Right renal cortex interstitium (tissue), 3 donors: ENCODE measurements at places on chromosomes 11 and 22.

DNA sequence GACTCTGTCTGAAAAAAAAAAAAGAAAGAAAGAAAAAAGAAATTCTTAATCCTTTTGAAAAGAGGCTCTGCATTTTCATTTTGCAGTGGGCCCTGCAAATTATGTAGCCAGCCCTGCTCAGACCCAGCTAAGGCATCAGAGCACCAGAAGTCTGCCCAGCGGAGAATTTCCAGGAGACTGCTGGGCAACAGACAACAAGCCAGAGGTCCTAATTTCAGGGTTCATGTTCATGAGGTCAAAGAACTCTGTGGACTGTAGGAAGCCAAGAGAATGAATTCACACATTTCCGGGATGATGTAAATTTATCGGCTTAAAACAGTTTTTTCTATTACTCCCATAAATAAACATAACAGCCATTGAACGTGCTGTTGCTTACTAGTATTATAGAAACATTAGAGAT, 14.8 kb upstream of the RTCB start:
- DNase-seq, result no peak

DNA sequence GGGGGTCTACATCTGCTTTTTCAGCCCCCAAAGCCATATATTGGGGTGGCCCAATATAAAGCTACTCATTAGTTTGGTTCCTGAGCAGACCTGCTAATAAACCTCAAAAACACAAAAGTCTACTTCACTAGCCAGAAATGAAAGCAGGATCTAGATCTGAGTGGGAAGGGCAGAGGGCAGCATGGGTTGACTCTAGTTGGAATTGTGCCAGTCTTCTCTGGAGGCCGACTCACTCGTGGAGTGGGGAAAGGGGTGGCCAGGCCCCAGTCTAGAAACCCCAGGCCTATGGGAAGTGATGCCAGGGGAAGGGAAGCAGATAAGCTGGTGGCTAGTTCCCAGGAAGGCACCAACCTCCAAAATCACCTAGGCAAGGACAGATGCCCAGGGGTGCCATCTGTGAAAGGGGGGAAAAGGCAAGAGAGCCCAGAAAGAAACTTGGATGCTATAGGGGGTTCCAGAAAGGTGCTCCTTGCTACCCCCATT, 5.3 kb downstream of the PATZ1 start:
- DNase-seq, result no peak

DNA sequence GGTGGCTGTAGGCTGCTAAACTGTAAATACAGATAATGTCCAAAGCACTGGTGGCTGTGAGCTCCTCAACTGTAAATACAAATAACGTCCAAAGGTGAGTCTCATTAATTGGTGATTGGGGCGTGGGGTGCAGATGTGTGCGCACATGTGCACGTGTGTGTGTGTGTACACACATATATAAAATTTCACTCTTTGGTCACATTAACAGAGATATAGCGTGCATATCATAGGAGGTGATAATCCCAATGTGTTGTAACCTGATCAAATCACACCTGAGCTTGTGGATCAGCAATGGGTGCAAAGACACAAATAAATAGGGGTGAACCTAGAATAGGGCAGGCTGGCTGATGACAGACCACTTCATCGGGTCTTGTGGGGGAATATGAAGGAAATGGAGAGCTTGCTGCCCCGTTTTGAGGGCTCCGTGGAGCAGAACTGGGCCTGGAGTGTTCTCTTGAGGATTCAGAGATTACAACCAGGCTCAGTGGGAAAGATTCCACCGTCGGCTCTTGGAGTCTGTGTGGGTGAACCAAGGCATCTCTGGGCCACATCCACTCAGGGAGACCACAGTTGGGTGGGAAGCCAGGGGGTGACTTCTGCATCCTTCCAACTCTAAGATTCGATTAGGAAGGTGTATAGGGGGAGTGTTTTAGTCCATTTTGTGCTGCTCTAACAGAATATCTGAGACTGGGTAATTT, 24.9 kb upstream of the OSBPL5 start:
- no peak for DNase-seq

GRCh38 chr11:95907476-95907875, 16.4 kb downstream of the MTMR2 start:
- DNase-seq, result no peak

GRCh38 chr11:11732116-11732515, 109.7 kb upstream of the USP47 start:
- no peak for DNase-seq

- DNase-seq, result no peak
Observed at GRCh38 chr11:71154261-71154805, 98.0 kb downstream of the SHANK2 start.

DNA sequence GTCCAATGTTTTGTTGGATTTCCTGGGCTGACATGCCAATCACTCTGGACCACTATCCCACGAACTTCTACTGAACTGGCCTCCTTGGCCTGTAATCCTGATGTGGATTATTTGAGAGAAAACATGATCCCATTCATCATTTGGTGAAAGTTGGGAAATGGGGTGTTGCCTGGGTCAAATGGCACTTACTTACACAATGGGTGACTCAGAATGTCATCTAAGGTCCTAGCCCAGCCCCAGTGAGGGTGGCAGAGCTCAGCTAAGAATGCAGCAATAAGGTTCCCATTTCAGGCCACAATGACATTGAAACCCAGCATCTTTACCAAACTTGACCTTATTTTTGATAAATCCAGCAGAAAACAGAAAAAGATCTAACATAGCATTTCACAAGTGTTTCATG, 8.0 kb upstream of the DSCAML1 start:
- no peak for DNase-seq

- no peak for DNase-seq
Observed at GRCh38 chr22:35930933-35931332, 97.7 kb downstream of the RBFOX2 start.
